Urinary bladder (tissue), 4 donors: ENCODE measurements at places on chromosomes 12 and 14. TPM values are rescaled to one million over a fixed set of nuclear protein-coding genes. Genes with fewer than 3 reads are reported as not detected.

DNA sequence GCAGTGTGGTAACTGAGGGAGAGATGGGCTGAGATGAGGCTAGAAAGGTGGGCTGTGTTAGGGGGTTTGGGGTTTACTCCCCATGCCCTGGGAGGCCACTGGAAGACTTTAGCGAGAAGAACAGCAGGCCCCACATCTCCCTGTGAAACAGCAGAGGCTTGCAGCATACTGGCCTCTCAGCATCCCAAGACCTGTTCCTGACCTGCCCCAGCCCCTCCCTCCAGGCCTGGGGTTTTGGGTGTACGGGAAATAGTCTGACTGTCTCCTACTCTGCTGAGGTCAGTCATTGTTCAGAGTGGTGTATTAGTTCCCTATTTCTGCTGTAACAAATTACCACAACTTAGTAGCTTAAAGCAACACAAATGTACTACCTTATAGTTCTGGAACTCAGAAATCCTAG lies 103.5 kb upstream of the HIF1A start:
- no peak for DNase-seq

GRCh38 chr14:67646131-67646530 lies 26.4 kb downstream of the ARG2 start:
- no peak for DNase-seq

- DNase-seq = no peak
Observed at GRCh38 chr12:23729359-23729758, 220.1 kb downstream of the SOX5 start.

DNA sequence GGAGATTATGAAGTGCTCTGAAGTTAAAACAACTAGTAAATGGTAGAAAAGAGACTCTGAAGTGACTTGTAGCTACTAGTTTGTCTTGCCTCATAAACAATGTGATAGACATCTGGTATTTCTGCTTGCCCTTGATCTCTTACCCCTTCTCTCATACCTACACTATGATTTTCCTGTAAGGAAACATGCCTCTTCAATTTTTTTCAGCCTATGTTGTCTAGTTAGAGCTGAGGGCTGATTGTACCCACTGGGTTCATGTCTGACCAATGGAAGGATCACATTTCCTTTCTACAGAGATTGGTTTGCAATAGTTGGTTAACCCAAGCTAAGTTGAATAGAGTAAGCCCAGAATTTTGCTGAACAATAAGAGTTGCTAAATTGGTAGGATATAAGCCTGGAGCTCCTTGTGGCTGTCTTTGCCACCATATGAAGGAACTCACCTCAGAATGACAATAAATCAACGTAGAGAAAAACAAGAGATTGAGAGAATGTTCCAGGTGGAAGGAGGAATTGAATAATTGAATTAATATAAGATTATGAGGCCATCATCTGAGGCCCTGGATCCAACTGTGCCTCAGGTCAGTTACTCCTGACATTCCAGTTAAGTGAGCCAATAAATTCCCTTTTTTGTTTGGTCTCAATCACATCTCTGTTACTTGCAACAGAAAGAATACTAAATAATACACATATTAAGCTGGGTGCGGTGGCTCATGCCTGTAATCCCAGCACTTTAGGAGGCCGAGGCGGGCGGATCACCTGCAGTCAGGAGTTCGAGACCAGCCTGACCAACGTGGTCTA lies 346.4 kb downstream of the ZFP36L1 start:
- no peak for DNase-seq

DNA sequence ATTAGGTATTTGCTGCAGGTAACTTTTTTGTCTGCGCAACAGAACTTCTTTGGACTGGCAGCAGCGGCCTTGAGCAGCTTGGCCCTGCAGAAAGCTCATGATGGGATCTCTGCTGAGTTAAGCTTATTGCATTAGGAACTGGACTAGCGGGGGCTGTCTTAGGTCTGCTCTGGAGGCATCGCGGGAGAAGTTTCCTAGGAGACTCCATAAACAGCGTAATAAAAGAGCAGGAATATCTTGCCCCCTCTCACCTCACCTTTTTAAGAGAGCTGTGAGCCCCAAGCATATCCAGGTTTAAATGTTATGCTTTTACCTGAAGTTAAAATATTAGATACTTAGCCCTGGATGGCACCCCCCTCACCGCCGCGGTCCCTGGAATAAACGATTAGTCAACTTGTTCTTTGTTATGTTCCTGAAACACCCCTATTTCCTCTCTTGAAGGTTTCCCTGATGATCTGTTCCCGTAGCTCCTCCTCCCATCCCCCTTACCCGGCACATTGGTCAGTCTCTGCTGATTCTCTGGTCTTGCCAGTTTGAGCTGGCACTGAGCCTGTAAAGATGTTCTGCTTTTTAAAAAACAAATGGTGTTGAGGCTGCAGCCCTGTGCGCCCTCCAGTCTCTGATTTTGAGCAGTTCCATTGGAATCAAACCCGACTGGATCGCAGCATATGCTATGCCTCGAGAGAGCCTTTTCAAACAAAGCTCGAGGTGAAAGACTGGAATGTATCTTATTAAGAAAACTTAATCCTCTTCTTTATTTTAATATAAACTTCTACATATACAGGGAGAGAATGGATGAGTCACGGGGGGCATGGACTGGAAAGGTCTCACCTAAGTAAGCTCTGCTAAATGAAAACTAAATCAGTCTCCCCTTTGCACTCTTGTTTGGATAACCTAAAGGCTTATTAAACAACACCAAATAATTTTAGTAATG lies 1.9 kb downstream of the MLXIP start:
- no peak for DNase-seq

GRCh38 chr14:87076146-87076545 lies 916.8 kb downstream of the GALC start:
- no peak for DNase-seq

DNA sequence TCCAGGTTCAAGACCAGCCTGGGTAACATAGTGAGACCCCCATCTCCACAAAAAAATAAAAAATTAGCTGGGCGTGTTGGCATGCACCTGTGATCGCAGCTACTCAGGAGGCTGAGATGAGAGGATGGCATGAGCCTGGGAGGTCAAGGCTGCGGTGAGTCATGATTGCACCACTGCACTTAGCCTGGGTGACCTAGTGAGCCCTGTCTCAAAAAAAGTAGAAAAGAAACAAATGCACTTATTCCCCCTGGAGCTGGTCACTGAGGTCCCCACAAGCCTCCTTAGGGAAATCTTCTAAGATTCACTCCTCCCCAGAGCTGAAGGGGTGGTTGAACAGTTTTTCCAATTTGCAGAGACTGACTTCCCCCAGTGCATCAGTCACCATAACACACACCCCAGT lies 1.6 kb downstream of the CD9 start:
- DNase-seq = no peak

DNA sequence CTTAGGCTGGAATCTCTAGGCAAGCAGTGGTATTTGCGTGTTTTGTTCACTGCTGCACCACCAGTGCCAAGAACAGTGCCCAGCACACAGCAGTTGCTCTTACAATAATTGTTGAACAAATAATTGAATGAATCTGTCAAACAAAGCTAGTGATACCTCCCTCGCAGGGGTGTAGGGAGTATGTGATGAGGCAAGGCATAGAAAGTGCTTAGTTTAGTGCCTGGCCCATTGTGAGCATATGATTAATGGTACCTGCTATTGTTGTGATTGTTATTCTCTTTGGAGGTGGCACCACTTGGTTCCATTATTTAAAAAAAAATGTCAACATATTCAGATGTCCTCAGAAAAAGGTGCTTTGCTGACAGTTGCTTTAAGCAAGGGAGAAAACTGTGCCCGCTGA lies 210.1 kb upstream of the TBX3 start:
- no peak for DNase-seq

- no peak for DNase-seq
Observed at GRCh38 chr14:22390824-22391461, 198.1 kb downstream of the DAD1 start.

DNA sequence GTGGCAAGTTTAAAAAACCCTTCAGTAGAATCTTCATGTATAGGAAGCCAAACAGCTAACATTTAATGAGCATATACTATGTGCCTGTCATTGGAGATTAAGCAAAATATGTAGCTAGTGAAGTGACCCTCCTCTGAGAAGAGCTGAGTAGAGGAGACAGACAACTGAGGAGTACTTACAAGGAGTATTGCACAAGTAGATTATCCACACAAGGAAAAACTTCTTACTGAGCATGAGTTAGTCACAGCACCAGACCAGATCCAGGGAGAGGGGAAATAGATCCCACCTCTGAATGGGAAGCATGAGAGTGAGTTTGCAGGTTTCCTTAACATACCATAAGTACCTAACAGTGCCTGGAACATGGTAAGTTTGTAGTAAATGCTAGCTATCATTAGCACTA lies 33.0 kb downstream of the FRMD6 start:
- no peak for DNase-seq

- no peak for DNase-seq
Observed at GRCh38 chr12:68776976-68777610, 30.9 kb upstream of the MDM2 start.

DNA sequence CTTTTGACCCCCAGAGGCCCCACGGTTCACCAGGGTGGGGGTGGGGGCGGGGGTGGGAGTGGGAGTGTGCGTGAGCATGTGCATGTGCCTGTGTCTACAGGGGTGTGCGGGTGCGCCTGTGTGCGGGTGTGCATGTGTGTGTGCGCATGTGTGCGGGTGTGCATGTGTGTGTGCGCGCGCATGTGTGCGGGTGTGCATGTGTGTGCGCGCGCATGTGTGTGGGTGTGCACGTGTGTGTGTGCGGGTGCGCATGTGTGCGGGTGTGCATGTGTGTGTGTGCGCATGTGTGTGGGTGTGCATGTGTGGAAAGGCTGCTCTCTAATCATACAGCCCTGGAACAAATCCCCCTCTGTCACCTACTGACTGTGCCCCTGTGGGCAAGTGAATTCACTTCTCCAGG lies 38.8 kb downstream of the RFLNA start:
- DNase-seq = no peak

DNA sequence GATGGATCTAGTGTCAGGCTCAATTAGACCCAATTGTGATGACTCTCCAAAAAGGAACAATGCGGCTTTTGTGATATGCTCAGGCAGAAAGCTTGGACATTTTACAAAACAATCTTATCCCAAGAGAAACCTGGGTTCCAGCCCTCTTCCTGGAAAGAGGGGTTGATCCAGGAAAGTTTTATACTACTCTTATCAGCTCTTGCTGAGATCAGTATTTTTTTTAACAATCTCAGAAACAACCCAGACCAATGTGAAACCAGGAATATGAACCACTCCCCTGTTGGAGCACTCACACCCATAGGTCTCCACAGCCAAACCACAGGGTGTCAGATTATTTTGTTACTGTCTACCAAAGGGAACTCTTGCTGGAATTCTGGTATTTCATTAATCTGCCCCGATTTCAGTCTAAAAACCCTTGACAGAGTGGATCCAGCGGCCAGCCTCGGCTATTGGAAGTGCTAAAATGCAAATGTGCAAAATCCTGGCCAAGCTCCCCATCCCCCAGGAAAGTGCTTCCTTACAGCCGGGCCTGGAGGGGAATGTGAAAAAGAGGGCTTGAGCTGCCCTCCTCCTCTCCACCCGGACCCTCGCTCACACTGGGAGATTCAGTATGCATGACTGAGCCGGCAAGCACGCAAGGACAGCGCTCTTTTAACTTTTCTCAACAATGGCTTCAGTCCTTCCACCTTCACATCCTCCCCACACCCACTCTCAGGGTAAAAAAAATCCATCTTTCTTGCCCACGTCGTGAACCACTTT lies 4.0 kb downstream of the FBXL14 start:
- DNase-seq = no peak

GRCh38 chr14:71371711-71372396 lies 464.6 kb downstream of the PCNX1 start:
- no peak for DNase-seq

DNA sequence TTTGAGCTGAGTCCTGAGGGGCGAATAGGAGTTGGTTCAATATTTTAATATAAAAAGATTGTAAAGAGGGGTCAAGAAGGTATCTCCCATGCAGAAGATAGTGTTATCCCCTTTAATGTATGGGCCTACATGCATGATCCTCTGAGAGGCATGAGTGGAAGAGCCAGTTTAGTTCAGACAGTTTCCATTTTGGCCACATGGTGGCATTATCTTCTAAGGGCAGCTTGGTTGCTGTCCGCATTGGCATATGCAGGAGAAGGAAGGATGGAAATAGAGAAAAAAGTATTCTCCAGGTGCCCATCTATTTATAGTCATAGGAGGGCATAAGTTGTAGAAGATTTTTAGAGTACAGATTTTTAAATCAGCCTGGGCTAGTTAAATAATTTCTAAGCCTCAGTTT lies 5.4 kb downstream of the SAMD4A start:
- DNase-seq = no peak

DNA sequence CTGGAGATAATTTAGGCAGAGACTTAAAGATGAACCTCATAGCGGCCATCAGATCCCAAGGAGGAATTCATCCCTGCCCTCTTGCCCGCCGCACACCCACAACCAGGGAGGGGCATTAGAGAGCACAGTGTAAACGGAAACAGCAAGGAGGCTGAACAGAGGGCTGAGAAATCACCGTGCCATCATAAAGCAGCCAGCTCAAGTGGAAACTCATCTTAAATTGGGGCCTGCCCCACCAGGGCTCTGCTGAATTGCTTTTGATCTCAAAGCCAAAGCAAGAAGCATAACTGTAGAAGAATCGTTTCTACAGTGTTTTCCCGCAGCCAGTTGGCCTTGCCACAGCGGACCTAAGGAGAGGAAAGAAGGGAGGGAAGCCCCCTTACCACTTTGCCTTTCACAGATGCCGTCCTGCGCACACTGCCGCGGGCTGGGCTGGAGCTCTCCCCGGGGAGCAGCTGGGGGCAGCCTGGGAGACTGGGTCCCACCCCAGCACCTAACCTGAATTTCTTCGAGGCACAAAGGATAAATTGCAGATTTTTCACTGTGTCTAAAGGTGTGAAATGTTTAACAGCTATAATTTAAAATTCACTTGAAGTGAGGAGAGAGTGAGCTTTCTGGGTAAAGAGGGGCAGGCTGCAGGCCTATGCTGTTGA lies 51.8 kb upstream of the MMP17 start:
- no peak for DNase-seq

DNA sequence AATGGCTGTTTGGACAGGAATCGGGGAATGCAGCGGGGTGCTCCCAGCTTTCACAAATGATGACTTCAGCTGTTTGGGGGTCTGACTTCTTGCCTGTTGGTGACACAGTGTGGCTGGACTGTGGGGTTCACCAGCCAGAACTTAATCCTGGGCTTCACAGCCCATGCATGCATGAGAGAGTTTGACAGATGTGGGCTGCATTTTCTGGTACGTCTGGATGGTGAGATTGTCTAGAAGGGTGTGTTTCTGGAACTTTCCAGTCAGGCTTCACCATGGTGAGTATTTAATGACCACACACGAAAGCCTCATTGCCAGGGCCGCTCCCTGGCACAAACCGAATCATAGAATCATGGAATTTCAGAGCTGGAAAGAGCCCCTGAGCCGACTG lies 29.6 kb downstream of the CHST11 start:
- DNase-seq = no peak

GRCh38 chr14:89187501-89187900 lies 229.5 kb downstream of the FOXN3 start:
- DNase-seq = no peak

Gene FSCB
- polyA plus RNA-seq = not detected

Gene ACSM4
- polyA plus RNA-seq = not detected

Gene CIDEB
- polyA plus RNA-seq = 12.8 TPM

Gene CCDC196
- polyA plus RNA-seq = not detected

Gene GDF11
- polyA plus RNA-seq = 11.0 TPM

Gene A2ML1
- polyA plus RNA-seq = 0.11 TPM
